ENCODE measurements at places on chromosomes 3 and 15.

DNA sequence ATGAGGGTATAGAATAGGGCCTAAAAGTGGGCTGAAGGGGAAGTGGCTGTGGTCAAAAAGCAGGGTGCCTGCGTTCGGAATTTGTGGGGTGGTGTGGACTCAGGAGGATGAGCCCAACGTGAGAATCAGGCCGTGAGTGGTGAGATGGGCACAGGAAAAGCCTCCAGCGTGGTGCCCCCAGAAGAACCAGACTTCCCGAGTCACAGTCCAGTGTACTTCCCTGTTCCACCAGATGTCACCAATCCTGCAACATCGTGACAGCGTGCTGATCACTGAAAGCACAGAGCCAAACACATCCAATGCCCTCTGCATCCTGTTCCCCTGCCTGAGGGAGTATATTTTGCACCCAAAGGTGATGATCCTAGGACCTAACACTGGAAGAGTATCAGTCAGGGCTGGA lies 20.8 kb upstream of the ACAN start:
- no peak for DNase-seq

- no peak for DNase-seq
Measured at GRCh38 chr3:168251371-168251770, 155.6 kb upstream of the GOLIM4 start.

DNA sequence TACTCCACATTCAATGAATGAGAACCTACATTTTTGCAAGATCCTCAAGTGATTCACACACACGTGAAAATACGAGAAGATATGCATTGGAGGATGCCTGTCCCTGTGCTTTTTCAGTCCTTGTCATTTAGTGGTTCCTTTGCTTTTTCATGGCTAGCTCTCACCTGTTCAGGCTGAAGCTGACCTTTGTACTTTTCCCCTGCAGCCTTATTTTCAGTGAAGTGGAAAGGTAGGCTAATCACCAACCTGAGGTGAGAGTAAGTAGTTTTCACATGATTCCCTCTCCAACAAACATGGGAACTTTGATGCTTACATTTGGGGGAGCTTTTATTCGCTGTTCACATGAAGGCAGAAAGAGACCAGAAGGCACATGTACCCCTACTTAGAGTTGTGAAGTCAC lies 8.3 kb downstream of the ITPR1 start:
- DNase-seq: no peak

GRCh38 chr3:8561370-8561769 lies 59.7 kb downstream of the LMCD1 start:
- no peak for DNase-seq

- DNase-seq: no peak
Measured at GRCh38 chr3:123872621-123873020, 11.5 kb downstream of the MYLK start.

GRCh38 chr15:80755885-80756284 lies 23.3 kb upstream of the CEMIP start:
- no peak for DNase-seq

GRCh38 chr3:135310317-135310716 lies 515.3 kb downstream of the EPHB1 start:
- no peak for DNase-seq

GRCh38 chr3:136750209-136750896 lies 1.8 kb downstream of the STAG1 start:
- DNase-seq: no peak

- DNase-seq: no peak
Measured at GRCh38 chr3:50229490-50229889, 6.5 kb upstream of the GNAI2 start.

DNA sequence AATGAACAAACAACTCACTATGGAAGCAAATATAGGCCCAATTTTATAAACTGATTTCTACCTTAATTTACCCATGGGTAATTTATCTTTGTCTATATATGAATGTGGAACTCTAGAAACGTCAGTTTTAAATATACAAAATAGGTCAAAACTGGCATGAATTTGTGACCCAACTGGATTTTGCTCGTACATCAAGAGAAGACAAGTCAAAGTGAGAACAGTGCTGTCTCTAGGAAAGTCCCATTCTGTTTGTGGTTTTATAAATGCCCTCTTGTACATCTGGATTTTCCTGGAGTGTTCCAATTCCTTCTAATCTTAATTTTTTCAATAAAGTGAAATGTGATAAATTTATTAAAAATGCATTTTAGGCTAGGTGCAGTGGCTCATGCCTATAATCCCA lies 50.2 kb upstream of the ABHD10 start:
- DNase-seq: no peak

GRCh38 chr15:80507638-80508316 lies 103.6 kb downstream of the ARNT2 start:
- DNase-seq: no peak

DNA sequence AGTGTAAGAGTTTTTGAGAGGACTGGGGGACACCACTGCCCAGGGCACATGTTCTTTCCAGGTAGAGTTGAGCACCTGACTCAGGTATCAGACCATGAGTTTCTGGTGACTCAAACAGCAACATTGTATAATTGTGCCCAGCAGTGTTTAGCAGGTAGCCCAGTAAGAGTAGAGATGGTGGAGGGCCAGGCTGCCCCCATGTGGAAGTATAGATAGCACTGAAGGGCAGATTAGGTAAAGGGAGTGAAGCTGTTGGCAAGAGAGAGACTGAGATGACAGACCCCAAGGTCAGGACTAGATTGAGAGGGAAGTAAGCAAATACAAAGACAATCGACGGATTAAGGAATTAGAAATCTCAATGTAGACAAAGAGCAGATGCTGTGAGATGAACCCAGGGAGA lies 74.6 kb downstream of the TRIM42 start:
- no peak for DNase-seq

DNA sequence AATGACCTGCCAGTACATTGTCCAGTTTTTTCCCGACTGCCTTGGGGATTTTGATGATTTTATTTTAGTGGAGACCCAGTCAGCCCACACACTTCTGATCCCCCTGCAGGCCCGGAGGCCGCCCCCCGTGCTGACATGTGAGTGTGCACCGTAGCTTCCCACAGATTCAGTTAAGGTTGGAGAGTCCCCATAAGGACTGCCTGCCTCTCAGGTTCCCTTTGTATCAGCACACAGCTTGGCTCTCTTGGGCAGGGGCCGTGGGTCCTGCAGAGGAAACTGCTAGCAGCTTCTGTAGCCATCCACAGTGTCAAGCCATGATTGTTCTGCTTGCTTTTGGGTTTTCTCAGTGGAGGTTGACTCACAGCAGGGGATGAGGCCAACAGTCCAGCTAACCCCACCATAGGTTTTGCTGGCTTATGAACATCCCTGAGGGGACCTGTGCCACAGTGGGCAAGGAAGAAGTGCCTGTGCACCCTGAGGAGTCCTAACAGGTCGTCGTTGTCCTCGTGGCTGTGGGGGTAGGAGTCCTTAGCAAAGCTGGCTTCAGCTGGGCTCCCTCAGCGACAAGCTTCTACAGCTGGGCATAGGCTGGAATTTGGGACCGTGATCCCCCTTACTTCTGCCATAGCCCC lies 46.4 kb downstream of the DLEC1 start:
- DNase-seq: no peak

DNA sequence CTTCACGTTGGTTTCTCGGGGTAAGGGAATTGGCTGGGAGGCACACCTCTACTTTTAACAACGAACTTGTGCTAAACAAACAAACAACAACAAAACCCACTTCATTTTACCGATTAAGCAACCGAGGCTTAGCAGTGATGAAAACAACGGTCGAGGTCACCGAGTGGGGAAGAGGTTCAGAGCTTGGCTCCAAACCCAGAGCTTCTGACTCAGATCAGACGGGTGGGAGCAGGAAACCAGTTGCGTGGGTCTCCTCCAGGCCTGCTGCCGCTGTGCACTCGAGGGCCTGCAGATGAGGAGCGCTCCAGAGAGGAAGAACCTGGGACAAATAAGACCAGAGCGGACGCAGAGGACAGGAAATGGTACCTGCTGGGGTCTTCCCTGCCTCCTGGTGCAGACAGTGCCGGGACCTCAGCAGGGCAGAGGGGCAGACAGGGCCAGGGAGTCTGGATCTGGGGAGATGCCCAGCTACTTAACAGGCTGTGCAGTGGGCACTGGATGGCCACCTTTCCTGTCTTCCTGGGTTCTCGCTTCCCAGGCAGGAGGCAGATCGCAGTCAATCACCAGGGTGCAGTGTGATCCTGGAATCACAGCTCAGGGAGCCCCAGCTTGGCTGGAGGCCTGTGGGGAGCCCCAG lies 99.0 kb upstream of the MEF2A start:
- no peak for DNase-seq

DNA sequence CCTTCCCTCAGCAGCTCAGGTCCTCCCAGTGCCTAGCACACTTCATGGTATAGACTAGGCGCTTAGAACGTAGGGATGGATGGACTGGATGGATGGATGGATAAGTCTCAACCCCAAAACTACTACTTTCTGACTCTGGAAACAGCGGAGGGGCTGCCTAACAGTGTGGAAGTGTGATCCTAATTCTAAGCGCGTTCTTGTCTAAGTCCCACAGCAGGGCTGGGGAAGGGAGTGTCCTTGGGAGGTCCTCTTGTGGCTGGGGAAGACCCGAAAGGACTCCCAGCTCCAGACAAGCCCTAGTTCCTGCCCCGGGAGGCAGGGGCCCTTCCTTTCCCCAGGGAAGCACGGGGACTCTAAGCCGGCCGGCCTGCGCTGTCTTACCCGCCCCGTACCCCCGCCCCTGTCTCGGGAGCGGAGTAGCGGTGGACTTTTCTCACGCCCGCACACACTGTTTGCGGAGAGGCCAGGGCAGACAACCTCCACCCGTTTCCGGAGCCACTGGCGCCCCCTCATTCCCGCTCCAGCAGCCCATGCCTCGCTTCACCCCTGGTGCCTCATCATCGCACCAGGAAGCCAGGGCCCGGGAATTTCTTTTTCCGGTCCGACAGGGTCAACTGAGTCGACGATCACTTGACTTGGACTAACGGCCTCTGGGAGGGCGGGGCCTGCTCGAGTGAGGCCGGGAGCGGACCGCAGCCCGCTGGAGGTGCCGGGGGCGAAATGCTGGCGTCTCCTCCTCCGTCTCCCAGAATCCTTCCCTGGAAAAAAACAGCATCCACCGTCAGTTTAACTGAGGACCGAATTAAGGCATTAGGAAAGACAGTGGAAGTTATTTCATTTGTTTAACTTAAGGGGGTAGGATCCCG lies 133.3 kb downstream of the TBC1D2B start:
- DNase-seq: no peak

DNA sequence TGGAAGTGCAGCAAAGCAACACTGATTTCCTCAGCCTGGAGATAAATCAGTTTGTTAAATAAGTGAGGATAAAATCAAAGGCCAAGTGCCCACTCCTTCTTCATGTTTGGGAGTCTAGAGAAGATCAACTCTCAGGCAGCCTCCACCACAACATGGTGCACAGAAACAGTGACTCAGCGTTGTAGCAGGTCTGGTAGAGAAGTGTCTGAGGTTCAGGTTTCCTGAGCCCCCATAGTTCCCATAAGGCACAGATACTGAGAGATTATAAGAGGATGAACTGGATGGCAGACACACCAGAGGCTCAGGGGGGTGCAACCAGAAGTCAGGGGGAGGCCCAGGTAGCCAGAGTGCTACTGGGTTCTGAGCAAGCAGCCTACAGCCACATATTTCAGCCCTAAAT lies 166.7 kb downstream of the FRMD5 start:
- DNase-seq: no peak

DNA sequence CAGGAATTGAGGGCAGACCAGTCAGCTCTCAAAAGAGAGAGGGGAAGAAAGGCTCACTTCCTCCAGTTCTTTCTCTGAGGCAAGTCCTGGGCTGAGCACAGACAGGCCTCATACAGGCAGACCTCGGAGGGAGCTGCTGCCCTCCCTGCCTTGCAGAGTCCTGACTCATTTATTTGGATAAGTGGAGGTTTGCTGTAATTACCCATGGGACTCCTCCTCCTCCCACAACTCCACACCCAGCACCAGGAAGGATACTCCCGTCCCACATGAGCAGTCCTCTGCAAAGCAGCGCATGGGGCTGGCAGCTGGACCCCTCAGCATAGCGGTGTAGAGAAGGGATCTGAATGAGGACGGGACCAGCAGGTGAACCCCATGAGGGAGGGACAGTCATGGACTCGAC lies 13.4 kb upstream of the SCN10A start:
- no peak for DNase-seq

DNA sequence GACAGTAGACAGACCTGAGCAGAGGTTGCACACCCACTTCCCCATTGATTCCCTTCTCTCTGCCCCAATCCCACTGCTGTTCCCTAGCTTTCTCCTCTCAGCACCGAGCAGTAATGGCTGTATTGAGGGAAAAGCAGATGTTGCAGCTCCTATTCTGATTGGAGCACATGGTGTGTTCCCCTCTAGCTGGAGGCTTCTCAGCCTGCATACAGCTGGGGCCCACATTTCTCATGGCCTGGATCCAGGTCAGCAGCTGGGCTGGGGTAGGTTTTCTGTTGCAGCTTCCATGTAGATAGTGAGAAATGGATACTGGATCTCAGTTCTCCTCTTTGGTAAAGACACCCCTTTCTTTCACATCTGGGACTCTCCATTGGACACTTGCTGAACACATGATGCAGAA lies 50.1 kb downstream of the RYR3 start:
- DNase-seq: no peak

DNA sequence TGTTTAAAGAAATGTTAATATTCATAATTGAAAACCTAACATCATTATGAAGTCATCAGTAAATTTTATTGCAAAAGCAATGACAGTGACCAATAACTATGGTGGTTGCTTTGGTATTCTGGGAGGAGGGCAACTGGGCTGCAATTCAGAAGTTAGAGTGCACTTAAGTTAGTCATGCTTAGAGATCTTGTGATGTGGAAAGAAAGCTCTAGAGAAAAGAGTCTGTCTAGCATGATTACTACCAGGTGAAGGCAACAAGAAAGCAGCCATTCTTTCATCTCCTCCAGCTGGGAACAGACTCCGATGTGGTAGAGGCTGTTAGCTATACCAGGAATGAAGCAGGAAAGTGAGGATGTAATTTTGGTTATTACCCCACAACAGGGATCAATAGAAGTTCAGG lies 625.6 kb downstream of the SI start:
- DNase-seq: no peak

- no peak for DNase-seq
Measured at GRCh38 chr3:54374214-54374852, 252.0 kb downstream of the CACNA2D3 start.

GRCh38 chr3:194250098-194251002 lies 100.8 kb downstream of the CPN2 start:
- DNase-seq: no peak

- DNase-seq: no peak
Measured at GRCh38 chr3:24040311-24040710, 95.2 kb downstream of the NR1D2 start.

DNA sequence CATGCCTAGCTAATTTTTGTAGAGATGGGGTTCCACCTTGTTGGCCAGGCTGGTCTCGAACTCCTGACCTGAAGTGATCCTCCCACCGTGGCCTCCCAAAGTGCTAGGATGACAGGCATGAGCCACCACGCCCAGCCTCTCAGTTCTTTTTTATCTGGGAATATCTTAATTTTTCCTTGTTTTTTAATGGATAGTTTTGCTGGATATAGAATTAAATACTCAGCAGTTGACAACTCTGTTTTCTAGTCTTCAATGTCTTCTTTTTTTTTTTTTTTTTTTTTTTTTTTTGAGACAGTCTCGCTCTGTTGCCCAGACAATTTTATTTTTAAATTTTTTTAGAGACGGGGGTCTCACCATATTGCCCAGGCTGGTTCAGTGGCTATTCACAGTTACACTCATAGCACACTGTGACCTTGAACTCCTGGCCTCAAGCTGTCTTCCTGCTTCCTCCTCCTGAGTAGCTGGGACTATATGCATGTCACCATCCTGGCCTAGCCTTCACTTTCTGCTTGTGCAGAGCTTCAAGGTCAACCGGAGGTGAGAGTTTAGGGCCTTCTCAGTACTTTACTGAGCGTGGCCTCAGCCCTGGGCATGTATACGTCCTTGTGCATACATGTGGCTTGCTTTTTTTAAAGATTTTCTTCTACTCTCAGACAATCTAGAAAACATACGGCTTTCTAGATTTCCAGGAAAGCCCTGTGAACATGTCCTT lies 120.5 kb downstream of the ZNF609 start:
- DNase-seq: no peak
